ENCODE measurements at places on chromosomes 16 and 17.

- peak; percentile 46 for DNase-seq
Observed at GRCh38 chr17:42055027-42055426, 4.6 kb upstream of the C17orf113 start.

DNA sequence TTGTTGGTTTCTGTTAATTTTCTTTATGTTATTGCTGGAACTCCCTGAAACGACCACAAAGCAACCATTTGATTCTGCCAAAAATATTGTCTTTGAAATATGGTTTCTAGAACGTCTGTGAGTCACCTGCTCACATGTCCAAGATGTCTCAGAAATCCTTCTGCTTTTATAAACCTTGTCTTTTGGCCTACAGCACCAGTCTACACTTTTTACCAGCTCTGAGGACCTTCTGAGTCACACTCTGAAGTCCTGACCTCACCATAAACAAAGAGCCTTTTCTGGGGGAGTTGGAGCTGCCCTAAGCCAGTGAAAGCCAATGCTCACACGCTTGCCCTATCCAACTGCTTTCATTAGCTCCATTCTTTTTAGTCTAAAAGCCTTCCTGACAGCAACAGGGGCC, 55.5 kb downstream of the GRIN2A start:
- no peak for DNase-seq

DNA sequence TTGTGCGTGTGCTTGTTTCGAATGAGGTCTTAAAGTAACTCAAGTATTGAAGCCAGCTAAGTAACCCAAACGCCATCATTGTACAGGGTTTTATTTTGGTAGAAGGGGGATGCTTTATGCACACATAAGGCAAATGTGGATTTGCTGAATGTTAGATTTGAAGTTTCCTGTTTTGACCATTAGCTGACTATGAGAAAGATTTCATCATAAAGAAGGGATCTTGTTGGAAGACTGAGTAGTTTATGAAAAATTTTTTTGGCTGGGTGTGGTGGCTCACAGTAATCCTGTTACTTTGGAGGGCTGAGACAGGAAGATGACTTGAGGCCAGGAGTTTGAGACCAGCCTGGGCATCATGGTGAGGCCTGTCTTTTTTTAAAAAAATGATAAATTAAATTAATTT, 10.0 kb upstream of the ZFP3 start:
- DNase-seq, result no peak

DNA sequence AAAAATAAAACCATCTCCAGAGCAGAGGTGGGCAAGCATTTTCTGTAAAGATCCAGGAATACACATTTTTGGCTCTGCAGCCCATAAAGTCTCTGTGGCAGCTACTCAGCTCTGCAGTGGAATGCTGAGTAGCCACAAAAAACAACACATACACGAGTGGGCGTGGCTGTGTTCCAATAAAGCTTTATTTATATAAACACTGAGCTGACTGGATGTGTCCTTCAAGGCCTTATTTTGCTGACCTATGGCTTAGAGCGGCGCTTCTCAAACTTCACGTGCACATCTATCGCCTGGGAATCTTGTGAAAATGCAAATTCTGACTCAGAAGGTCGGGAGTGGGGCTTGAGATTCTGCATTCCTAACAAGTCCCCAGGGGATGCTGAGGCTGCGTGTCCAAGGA, 39.7 kb downstream of the XYLT1 start:
- DNase-seq, result no peak

DNA sequence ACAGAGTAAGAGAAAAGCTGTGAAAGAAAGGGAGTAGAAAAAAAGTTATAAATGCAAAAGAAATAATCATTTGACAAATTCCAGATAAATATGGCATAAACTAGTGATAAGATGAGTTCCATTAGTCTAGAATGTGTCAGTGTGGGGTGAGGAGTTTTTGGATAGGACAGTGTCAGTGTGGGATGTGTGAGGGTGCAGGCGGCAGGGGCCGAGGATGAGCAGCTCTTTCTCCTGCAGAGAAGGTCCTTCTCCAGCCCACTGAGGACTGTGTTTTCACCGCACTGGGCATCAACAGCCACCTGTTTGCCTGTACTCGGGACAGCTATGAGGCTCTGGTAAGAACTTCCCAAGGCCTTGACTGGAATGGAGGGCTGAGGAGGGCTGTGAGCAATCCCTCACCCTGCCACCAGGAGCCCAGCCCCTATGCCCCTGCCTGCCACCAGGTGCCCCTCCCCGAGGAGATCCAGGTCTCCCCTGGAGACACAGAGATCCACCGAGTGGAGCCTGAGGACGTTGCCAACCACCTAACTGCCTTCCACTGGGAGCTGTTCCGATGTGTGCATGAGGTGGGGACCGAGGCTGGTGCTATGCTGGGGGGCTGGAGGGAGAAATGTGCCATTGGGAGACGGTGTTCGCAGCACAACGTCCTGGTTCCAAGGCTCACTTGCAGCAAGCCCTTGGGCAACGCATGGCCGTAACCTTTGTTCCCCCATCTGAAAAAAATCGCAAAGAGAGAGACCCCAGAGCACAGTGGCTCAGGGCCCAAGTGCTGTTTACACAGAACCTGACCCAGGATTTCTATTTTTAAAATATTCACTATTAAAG, 13.1 kb downstream of the RAPGEFL1 start:
- peak; percentile 59 for DNase-seq

DNA sequence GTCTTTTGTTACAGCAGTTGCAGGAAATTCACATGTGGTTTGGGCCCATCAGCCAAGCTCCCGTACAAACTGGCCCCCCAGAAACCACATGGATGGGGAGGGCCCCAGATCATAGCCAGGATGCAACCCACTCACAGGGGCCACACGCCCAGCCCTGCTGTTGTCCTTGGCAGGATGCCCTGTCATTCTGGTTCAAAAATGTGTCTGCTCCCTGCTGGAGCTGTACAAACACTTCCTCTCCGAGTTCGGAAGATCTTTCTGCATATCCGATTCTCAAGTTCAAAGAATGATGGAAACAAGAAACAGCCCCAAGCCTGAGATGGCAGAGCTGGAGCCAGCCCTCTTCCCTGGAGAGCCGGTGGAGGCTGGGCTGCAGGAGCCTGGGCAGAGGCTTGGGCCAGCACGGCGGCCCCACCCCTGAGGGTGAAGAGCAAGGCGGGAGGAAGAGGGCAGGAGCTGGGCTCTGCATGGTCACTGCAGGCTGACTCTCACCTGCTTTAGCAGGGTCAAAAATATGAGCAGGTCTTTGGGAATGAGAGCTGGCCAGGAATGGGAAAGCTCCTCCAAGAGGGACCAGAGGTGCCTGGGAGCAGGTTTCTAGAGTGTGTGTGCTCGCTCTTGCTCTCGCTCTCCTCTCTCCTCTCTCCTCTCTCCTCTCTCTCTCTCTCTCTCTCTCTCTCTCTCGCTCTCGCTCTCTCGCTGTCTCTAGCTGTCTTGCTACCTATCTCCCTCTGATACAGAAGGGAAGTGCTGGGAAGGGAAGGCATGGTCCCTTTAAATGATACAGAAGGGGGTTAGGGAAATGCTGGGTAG, 34.7 kb upstream of the ENPP7 start:
- no peak for DNase-seq

DNA sequence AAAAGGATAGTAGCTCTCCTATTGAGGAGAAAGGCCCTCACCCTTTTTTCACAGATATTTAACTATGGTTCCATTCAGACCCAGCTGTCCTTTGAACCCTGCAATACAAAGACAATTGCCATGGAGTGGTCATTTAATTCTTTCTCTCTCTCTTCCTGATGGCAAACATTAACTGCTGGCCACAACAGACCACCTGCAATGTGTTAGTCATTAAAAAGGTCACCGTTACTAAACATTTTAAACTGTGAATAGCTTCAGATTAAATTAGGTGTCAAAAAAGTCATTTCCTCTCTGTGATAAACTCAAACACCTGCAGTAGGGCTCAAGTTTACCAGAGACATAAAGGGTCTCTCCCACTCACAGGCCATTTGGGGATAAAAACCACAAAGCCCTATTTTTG, 697.2 kb downstream of the TOX3 start:
- DNase-seq, result no peak

DNA sequence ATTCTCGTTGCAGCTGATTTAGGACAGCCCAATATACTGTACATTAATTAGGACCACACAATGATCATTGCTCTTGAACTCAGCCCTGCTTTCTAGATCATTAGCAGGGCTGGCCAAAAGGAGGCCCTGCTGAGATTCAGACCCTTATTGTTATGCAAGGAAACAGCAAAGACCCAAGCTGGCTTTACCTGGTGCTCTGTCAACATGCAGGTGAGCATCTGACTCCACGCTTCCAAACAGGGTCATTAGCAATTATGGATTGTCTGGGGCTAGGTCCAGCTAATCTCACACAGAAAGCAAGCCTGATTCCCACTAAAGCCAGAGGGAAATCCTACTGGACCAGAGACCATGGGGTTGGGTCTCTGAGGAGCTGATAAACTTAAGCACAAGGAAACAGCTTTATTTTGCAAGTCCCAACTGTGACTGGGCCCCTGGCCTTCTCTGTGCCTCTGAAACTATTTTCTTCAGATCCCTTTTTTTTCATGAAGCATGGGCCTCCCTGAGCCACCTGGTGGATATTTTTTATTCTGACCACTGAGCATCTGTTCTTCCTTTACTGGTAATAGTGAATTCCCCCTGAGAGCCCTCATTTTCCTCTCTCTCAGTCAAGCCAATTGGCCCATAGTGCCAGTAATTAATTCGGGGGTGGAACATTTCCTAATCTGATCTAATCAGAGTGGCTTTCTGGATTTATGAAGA, 236.1 kb downstream of the GRIN2A start:
- DNase-seq, result no peak

DNA sequence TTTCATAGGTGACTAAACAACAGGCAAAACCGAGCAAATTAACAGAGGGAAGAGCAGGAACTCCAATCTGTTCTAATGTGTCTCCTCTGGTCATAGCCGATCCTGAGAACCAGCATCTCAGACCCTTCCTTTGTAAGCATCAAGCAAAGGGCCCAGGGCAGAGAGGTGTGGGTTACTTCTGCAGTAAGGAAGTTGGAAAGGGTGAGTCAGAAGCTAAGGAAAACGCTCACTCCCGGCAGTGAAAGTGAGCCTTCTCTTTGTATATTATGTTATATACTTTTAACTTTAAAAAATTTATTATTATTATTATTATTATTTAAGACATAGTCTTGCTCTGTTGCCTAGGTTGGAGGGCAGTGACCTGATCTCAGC, 77.7 kb downstream of the MRM3 start:
- DNase-seq, result no peak

- no peak for DNase-seq
Observed at GRCh38 chr16:15782573-15783365, 74.1 kb downstream of the MYH11 start.

DNA sequence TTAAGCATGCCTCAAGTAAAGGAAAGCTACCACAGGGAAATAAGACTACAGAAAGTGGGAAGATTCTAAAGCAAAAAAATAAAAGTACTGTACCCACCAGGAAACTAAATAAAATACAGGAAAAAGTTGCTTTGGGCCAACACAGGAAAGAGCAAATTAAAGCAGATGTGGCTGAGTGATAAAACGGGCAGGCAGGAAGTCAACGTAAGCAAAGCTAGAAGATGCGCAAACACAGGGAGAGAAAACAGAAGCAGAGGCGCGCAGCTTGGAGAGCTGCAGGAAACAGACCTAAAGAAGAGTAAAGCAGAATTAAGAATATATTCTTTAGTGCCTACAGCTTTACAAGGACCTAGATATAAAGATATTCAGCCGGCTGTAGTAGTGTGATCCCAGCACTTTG, 21.7 kb downstream of the USP36 start:
- no peak for DNase-seq

DNA sequence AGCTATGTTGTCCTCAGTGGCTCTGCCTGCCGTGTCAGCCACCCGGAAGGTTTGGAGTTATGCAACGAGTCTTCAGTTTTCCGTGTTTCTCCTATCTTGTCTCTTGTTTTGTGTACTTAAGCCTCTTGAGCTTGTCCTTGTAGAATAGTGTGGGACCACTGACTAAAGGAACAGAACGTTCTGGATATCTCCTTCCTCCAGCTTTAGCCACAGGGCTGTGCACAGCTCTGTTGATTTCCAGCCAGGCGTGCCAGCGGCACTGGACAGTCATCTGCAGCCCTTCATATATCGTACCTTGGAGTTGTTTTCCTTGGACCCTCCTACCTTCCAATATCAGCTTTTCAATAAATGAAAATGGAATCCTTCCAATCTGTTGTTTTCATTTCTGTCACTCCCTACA, 39.8 kb downstream of the TMEM11 start:
- no peak for DNase-seq

DNA sequence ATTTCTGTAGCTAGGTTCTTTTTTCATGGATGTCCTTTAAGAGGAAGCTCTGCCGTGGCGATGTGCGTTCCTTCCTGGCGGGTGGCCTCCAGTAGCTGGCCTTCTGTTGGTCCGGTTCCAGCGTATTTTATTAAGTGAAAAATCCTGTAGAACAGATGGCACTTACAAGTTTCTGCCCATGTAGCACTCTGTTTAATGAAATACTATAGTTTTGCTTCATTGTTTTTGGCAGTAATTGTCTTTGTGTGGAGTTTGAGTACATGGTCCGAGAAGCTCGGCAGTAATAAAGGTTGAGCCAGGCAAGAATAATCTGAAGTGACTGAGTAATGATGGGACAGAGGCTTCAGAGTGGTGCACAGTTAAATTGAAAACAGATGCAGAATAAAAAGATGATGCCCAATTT, 20.4 kb downstream of the USP10 start:
- no peak for DNase-seq

GRCh38 chr17:11340803-11341202, 99.8 kb downstream of the SHISA6 start:
- DNase-seq, result no peak

- DNase-seq, result no peak
Observed at GRCh38 chr17:65527381-65527780, 34.1 kb downstream of the AXIN2 start.

GRCh38 chr17:35715416-35715815, 16.0 kb upstream of the RASL10B start:
- no peak for DNase-seq

GRCh38 chr17:47741793-47742145, 8.7 kb downstream of the TBX21 start:
- no peak for DNase-seq

DNA sequence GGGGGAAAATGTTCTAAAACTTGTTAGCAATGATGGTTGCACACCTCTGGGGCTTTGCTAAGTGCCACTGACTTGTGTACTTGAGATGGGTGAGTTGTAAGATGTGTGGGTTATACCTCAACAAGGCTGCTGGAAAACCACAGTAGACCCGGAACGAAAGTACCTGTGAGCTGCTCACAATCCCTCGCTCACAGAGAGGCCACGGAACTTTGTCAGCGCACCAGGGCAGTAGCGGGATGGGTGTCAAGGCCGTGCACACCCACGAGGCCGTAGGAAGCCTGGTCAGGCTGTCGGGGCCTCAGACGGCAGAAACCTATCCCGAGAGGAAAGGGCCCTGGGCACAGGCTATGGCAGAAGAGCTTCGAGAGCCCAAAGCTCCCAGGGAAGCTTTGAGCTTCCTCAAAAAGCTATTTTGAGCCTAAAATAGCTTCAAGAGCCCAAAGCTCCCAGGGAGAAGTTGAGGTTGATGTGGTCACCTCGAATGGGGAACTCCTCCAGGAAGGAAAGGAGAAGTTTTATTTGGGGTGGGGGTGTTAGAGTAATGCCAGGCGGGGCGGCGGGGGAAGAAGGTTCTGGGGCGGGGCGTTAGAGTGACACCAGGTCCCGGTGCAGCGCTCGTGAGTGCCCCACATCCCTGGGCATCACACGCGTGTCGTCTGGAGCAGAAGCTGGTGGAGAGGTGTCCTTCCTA, 19.0 kb downstream of the CBFA2T3 start:
- DNase-seq, result no peak

- no peak for DNase-seq
Observed at GRCh38 chr17:7340179-7340578, 3.9 kb downstream of the ACAP1 start.

Data from COR-L47 (cell line).